NB4 (cell line): ENCODE measurements at places on chromosomes 2 and 18.

DNA sequence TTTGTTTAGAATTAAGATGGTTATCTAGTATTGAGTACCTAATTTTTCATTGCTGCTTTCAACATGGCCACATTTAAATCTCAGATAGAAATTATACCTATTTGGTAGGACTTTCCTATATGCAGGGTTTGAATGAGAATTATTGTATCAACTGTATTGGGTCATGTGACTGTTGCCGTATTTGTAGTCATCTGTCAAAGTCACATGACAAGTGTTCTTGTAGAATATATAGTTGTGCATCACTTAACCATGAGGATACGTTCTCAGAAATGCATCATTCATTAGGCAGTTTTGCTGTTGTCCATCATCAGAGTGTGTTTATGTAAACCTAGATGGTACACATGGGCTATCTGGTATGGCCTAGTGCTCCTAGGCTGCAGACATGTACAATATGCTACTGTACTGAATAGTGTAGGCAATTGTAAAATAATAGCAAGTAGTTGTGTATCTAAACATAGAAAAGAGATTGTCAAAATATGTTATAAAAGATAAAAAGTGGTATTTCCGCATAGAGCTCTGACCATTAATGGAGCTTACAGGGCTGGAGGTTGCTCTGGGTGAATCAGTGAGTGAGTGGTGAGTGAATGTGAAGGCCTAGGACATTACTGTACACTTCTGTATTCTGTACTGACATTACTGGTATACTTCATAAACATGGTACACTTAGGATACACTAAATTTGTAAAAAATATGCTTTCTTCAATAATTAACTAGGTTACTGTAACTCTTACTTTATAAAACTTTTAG lies 123.7 kb downstream of the MAP4K4 start:
- no peak for DNase-seq

DNA sequence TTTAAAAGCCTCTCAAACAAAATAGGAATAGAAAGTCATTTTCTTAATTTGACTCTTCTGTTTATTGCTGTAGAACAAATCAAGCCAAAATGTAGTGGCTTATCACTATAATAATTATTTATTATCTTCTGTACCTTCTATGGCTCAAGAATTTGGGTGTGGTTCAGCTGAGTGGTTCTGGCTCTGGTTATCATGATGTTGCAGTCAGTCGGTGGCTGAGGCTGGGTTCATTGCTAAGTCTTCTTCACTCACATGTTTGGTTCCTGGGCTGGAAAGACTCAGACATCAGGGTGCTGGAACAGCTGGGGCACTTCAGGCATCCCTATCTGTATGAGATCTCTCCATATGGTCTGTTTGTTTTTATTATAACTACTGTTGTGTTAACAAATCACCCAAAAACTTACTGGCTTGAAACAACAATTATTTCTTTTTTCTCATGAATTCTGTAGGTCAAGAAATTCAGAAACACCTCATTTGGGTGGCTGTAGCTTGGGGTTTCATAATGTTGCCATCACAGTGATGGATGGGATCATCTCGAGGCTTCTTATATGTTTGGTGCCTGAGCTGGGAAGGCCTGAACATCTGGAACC lies 242.6 kb upstream of the FBXO11 start:
- DNase-seq: no peak

- DNase-seq: no peak
Observed at GRCh38 chr2:70958759-70959158, 19.7 kb upstream of the ANKRD53 start.

DNA sequence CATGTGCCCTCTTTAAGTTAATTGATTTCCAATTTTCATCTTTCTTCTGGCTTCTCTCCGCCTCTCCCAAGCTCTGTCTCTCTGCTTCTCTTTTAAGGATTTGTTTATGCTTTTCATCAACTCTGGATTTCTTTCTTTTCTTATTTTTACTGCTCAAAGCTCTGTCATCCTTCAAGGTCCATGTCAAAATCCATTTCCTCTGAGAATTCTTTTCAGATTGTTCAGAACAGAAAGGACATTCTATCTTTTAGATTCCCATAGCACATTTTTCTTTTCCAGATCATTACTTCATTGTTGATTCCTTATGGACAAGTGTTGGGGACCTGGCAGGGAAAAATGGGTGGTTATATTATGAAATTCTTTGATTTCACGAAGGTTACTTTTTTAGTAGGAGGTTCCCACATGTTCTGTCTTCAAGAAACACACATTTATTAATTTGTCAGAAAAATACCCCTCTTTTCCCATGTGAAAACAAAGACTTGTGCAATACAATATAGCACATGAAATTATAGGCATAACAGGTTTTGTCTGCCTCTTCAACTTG lies 12.3 kb downstream of the PMAIP1 start:
- no peak for DNase-seq

DNA sequence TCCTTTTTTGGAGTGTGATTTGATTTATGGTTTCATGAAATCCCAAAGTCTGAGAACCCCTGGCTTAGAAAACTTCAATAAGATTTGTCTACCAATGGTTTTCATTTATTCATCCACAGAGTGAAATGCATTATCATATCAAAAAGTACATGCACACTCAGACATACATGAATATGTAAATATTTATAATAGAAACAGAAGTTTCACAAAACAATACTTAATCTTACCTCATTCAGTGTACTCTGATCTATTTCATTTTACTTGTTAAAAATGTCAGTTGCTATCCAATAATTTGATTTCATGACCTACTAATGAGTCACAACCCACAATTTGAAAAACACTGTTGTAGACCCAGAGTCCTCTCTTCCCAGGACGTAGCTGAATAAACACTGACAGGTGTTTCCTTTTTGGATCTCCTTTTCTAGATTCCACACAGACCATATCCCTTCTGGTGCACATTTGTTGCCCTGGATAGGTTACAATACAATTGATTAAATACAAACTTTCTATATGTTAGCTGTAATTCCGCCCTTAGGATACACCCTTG lies 10.4 kb upstream of the CAVIN2 start:
- no peak for DNase-seq

DNA sequence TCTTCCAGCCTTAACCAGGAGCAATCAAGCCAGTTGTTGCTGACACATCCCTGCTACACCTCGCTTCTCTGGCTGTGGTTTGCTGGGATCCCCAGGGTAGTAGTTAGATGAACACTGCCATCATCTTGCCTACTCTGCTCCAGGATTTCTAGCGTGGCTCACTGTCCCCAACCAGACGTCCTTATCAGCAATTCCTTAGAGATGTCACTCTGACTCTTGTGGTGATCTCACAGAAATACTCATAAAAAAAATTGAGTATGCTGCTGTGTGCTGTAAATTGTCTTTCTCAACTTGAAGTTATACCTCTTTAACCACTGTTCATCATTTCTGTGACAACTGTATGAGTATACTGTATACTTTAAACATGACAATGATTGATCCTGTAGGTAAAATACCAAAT lies 63.2 kb downstream of the PLCL1 start:
- no peak for DNase-seq

DNA sequence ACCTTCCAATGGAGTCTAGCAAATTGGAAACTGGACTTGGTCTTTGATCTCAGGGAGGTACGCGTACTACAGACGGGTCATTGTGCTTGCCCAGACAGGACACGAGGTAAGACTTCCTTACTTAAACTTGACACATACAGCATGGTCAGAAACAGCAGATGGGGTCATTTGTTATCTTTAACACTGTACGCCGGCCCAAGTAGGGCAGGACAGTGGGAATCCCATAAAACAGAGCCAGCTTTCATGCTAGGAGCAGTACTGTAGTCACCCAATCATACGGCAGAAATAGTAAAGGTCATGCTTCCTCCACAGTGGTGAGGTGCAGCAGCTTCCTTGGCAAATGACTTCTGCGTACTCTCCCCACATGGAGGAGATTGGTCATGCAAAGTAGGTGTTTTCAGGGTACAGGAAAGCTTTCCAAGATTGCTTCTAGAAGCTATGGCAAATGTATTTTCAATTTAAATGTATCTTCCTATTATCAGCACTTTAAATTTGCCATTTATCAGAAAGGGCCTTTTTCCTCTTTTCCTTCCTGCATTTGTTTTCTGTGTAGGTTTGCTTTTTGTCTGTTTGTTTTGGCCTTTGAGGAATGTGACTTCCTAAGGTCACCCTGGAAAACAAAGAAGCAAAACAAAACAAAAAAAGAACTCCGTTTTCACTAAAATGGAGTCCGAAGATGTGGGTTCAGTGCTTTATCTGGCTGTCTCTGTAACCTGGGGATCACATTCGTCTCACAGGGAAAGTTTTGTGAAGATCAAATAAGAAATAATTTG lies 74.0 kb upstream of the DSG1 start:
- DNase-seq: no peak

DNA sequence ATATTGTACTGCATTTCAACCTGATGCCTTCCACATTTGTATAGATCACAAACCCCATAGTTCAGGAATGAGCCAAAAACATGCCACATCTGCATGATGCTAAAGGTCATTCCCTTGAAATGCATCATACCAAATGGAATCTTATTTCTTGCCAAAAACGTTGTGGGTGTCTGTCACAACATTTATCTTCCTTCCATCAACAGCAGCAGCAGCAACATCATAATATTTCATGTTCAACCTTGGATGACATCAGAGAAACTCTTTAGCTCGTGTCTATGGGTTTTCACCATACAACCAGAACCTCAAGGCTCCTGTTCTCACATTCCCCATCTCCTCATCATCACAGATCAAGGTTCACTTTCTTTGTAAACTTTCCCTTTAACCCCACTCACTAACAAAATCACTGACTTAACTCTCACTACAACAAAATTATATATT lies 221.3 kb upstream of the CTAGE1 start:
- no peak for DNase-seq

- no peak for DNase-seq
Observed at GRCh38 chr18:49251451-49251850, 209.0 kb downstream of the DYM start.

GRCh38 chr2:27442920-27443282 lies 720 bp downstream of the KRTCAP3 start:
- no peak for DNase-seq

DNA sequence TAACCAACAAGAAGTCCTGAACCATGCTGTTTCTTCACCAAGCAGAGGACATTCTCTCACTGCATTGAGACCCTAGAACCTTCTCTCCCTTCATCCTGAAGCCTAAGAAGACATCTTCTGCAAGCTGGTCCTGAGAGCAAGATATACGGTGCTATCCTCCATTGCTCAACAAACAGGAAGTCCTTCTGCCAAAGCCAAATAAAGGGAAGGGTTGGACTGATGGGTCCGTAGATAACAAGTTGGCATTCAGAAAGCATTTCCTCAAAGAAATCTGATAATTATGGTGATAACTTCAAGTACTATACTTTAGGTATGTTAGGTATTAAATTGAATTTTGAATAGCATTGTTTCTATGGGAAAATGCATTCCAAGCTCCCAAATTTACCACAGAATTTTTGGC lies 23.3 kb downstream of the GRB14 start:
- DNase-seq: peak; percentile 28

GRCh38 chr2:161604901-161605300 lies 19.3 kb upstream of the SLC4A10 start:
- no peak for DNase-seq

DNA sequence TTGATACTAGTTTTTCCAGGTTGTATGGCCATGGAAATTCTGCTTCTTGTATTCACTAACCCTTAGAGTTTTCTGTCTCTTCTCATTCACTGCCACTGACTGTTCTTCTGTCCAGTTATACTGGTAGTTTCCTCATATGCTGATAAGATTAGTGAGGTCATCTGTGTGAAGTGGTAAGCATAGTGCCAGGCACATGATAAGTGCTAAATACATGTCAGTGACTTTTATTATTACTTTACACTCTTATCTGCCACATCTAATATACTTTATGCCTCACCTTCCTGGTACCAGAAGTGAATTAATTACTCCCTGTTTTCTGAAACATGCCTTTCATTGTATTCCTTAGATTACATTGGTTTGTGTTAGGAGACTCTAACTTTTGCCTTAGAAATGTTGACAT lies 91.3 kb downstream of the NBEAL1 start:
- no peak for DNase-seq

- DNase-seq: no peak
Observed at GRCh38 chr18:80173060-80173459, 64.0 kb downstream of the ADNP2 start.

- no peak for DNase-seq
Observed at GRCh38 chr18:48133671-48134251, 203.3 kb upstream of the SMAD2 start.

- no peak for DNase-seq
Observed at GRCh38 chr18:39845106-39845505, 2109.9 kb upstream of the PIK3C3 start.

- DNase-seq: no peak
Observed at GRCh38 chr2:28142386-28142785, 250.3 kb upstream of the FOSL2 start.

GRCh38 chr2:39128919-39129391 lies 8.1 kb upstream of the SOS1 start:
- DNase-seq: peak; percentile 25

GRCh38 chr2:238267884-238268680 lies 20.3 kb downstream of the PER2 start:
- DNase-seq: no peak

GRCh38 chr2:20507166-20507692 lies 60.4 kb downstream of the RHOB start:
- peak; percentile 47 for DNase-seq

GRCh38 chr18:73645160-73645715 lies 502.4 kb downstream of the FBXO15 start:
- DNase-seq: no peak

GRCh38 chr2:95068256-95068655 lies 42.7 kb downstream of the MAL start:
- no peak for DNase-seq

DNA sequence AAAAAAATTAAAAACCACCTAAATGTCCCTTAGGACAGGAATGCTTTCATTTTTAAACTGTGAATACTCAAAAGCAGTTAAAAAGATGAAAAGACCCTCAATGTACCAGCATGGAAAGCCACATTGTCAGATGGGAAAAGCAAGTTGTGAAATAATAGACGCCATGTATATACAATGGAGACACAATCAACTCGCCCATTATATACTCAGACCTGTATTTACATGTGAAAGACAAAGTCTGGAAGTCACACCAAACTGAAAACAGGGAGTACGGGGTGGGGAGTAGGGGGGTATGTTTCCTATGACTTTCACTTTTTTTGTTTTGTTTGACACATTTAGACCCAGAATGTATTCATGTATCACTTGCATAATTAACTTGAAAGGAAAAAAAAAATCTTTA lies 75.6 kb downstream of the CELF4 start:
- no peak for DNase-seq

GRCh38 chr18:55322178-55322735 lies 265.7 kb downstream of the TCF4 start:
- peak; percentile 13 for DNase-seq

GRCh38 chr18:67290421-67290820 lies 226.1 kb downstream of the DSEL start:
- DNase-seq: no peak

DNA sequence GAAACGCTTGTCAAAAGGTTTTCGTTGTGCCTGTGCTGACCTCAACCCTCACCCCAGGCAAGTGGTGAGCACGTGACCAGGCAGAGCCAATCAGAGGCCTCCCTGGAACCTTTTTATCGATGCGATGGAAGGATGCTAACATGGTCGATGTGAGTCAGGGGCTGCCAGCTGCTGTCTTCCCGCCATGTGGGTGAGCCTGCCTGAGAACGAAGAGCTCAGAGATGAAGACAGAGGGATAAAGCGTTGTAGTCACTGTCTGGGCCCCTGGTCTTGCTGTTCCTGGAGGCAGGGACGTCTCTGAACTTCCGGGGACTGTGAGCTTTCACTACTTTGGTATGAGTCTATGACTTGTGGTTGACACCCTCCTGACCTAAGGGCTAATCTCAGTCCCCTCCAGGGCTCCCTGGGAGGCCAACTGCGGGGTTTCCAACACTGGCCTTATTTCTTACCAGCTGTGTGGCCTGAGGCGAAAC lies 18.6 kb downstream of the DNMT3A start:
- no peak for DNase-seq
